T1000 (cell line): ENCODE measurements at places on chromosomes 7 and 10.

- DNase-seq: no peak
Measured at GRCh38 chr10:103540722-103541121, 47.2 kb downstream of the NEURL1 start.

DNA sequence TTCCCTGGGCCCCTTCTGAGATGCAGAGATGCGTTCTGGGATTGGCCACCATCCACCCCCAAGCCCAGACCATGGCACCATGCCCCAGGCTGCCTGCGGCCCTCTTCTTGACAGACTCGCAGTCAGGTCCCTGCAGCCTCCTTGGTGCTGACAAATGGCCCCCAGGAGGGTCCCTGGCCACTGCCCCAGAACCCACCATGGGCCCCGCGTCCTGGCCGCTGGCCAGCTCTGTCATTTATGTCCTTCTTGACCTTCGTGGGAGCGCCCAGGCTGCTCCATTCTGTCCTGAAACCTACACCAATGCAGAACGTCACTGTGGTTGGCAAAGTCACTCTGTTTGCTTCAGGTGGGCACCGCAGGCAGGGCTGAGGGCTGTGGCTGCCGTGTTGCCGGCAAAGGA lies 39.5 kb upstream of the SLC29A4 start:
- no peak for DNase-seq

DNA sequence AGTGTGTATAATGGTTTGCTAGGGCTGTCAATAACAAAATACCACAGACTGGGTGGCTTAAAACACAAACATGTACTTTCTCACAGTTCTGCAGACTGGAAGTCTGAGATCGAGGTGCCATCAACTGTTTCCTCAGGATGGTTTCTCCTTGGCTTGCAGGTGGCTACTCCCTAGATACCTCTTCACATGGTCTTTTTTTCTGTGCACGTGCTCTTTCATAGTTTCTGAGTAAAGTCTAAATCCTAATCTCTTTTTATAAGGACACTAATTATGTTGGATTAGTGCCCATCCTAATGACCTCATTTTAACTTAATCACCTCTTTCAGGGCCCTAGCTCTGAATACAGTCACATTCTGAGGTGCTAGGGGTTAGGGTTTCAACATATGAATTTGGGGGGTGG lies 65.9 kb downstream of the AMPH start:
- no peak for DNase-seq

DNA sequence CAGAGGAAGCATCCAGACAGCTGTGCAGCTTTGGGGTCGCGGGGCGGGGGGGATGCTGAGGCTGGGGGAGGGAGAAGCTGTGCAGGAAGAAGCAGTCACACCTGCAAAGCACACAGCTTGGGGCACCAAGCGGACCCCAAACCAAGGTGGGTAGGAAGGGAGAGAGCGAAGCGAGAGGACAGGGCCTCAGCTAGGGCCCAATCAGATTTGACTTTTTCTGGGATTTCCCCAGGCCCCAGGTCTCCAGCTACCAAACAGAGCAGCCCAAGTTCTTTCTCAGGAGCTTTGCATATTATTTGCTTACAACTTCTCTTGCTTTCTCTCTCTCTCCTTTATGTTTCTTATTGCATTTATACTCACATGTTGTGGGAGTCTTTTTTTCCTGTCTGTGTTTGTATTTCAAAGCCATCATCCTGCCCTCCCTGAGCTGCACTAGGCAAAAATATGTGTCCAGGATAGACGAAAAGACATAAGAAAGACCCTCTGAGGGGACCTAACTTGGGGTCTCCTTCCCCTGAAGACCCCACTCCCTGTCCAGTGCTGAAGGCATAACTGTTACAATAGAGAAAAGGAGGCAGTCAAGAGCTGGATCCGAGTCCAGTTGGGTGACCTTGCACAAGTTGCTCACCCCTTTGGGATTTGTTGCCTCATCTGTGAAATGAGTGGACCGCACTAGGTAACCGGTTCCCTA lies 50.6 kb upstream of the SMNDC1 start:
- no peak for DNase-seq

DNA sequence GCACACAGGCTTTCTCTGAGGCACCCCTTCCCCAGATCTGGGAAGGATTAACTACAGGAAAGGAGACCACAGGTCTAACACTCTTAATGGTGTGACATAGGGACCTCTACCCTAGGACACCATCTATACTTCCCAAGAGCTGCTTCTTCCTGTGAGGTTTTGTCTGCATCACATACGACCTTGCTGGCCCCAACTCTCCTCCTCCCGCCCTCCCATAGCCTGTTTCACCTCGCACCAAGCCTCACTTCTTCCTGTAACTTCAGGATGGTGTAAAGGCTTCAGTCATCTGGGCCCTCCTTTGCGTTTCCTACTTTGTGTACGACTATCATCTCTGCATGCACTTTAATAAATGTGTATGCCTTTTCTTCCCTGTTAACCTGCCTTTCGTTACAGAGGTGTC lies 274.3 kb downstream of the KLF6 start:
- no peak for DNase-seq

DNA sequence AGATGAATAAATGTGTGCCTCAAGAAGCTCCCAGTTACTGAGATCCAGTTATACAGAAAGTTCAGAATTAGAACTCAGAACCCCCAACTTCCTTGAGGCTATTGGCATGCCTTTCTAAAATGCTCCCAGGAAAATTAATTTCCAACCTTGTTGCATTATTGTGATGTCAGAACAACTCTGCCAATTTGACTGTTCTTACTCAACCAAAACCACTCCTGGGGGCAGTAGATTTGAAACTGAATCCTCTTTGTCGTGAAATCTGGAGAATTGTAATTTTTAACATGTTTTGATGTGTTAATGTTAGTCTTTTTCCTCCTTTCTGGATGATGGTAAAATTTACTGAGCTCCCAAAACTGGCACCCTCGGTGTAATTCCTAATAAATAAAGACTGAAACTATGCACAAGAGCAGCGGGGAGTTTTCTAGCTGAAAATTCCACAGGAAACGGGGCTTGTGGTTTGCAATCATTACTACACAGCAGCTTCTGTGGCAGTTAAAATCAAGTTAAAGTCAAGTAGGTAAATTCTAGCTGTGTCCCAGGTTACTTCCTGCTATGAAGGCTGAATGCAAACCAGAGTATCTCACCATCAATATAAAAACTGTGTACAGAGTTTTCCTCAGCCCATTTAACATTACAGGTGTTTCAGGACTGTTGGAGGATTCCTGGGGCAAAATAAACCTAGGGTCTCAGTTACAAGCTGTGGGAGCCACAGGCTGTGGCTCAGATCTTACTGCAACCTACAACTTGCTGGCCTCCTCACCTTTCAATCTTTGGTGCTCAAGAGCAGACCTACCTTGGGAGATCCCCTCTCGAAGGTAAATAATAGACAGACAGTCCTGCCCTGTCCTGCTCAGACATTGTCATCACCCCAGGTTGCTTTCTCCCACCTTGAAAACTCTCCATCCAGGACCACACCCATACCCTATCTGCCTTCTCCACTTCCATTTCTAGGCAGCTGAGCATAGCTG lies 156.3 kb upstream of the KMT2E start:
- no peak for DNase-seq

GRCh38 chr10:54125098-54125747 lies 675.8 kb downstream of the PCDH15 start:
- DNase-seq: no peak

GRCh38 chr10:76319661-76320060 lies 888.2 kb downstream of the LRMDA start:
- no peak for DNase-seq

DNA sequence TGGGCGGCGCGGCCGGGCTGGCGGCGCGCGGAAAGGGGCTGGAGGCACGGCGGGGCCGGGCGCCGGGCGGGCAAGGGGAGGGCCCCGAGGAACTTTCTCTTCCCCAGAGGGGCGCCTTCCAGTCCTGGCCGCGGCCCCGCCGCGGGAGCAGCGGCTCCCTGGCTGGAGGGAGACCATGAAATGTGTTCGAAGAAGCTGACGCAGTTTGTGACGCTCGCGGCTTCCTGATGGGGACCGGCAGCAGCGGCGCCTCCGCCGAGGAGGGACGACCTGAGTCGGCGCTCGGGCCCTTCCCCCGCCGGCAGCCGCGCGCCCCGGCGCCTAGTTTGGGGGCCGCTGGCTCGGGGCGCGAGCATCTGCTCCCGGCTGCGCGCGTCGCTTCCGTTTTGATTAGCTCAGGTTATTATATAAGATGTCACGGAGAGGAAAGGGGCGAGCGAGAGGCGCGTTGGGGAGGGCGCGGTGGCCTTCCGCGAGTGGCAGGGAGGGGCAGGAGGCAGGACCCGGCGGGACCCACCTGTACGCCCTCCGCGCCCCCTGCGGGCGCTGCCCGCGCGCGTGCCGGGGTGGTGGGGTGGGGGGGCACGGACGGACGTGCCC lies 57.1 kb upstream of the PCGF5 start:
- DNase-seq: peak; percentile 29

DNA sequence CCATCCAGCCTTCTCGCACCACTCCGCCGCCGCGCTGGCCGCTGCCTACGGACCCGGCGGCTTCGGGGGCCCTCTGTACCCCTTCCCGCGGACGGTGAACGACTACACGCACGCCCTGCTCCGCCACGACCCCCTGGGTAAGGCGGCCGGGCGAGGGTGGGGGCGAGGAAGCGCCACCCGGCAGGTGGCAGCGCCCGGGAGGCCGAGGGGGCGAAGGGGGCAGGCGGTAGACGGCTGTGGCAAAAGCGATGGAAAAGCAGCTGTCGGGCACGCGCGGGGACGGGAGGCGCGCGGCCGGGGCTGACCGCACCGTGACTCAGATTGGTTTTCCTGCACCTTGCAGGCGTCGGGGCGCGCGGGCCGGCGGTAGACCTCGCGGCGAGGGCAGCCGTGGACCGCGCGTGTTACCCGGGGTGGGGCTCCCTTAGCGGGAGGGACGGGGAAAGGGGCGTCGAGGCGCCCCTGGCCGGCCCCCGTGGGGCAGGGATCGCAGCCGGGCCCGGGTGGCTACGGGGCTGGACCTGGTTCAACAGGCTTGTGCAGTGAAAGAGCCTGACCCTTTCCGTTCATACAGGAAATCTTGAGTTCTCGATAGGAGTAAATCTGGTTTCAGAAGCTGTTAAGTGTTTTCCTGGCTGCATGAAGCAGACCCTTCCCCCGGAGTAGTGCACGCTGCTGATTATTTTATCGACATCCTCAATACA lies 608 bp downstream of the HHEX start:
- peak; percentile 45 for DNase-seq

DNA sequence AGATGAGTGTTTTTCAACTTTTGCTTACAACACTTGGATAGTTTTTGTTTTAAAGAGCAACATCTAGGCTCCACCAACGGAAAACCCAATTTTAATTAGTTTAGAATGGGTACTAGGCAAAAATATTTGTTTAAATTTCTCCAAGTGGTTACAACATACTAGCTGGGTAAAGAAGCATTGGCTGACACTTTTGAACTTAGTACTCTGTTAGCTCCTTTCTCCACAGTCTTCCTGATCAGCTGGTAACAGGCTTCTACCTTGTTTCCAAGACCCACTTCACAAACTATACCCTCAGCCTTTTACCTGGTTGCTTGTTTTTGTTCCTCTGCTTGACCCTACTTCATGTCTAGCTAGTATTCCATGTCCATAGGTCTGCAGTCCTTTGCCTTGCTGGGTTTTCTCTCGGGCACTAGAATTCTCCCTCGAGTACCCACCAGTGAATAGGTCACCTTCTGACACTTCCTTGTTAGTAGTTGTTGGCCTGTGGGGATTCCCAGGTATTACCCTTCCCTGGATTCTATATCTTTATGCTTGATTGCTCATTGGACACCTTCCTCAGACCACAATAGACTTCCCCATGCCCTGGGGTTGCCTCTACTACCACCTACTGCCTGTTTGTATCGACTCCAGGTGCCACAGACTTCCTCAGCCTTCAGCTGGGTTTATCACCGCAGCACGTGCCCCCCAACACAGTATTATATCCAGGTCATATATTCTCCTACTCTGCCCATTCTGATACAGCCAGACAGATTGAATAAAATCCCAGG lies 42.0 kb downstream of the PRPS1L1 start:
- no peak for DNase-seq

DNA sequence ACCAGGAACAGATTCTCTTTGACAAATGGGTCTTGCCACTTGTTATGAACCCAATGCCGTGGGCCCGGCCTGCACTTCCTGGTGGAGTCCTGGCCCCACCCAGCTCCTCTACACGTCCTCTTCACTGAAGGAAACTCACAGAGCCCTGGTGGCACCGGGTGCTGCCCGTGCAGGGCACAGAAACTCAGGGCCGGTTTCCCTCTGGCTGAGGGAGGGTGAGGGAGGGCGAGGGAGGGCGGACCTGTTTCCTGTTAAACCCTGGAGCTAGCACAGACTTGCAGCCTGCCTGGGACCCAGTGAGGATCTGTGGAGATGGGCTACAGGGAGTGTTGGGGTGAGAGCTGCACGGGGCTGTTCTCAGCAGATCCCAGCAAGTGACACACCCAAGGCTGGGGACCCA lies 596.3 kb downstream of the PTPRN2 start:
- DNase-seq: no peak

DNA sequence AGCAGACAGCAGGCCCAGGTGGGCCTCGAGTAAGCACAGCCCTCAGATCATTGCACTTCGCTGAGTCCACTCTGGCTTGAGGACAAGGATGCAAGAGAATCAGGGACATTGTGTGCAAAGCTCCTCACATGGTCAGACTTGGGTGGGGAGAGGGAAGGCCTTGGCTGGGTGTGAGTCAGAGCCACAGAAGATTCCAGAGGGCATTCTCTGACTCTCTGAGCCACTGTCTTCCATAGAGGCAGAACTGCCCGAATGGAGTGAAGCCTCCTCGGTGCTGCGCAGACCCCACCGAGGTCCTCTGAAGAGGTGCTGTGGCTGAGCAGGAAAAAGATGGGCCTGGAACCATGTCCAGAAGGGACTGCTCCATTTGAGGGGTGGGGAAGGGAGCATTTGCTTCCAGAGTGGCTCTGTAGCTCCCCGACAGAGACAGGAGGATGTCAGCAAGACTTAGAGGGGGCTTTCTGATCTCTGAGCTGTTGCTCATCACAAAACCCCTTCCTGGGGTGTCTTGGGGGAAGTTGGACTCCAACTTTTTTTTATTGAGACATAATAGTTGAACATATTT lies 120.8 kb downstream of the PTPN20 start:
- no peak for DNase-seq

DNA sequence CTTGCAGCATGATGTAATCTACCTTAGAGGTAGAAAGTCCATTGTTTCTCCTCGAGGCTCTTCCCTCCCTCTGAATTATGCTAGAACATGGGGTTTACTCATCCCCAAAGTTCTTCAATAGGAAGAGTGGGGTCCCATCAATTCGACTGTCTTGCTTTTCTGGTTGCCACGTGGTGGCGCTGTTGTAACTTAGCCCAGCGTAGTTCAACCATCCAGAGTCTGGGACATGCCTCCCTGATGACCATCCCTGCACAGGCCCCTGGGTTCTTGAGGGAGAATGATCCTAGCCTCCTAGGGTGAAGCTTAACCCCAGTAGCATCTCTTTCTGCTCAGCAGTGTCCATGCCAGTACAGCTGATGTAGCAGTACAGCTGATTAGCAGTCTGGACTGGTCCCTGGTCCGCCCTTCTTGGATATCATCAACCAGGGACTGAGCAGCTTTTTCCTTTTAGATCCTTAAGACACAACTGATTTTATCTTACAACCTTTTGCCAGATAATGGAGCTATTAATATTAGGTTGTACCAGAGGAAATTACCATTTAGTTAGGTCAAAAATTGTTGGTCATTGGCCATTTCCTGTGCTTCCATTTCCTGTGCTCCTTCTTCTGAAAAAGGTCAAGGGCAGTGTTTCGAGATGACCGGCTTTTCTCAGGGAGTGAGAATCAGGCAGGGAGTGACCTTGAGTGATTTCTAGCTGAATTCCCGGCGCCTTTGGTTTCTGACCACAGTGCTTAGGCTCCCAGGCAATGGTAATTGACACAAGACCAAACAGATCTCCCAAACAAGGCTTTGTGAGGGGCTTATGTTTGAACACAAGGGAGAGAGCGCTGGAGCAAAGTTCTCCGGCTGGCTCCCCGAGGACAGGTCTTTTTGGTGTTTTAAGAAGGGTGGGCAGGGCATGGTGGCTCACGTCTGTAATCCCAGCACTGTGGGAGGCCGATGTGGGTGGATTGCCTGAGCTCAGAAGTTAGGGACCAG lies 65.4 kb downstream of the TACC2 start:
- DNase-seq: peak; percentile 35
